ENCODE measurements at places on chromosomes 2 and 18.

DNA sequence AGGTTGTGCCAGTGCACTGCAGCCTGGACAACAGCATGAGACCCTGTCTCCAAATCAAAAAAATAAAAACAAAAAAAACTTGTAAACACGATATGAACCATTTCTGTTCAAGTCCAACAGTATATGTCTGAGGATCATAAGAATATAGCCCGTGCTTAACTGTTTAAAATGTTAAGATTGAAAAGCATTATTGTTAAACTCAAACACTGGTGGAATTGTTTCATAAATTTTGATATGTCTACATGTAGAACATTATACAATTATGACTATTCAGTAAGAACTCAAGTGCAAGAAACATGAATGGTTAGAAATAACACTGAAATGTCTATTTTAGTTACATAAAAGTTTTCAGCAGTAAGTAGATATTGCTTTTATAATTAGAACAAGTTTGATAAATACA, 29.7 kb downstream of the PPIG start:
- no peak for DNase-seq

DNA sequence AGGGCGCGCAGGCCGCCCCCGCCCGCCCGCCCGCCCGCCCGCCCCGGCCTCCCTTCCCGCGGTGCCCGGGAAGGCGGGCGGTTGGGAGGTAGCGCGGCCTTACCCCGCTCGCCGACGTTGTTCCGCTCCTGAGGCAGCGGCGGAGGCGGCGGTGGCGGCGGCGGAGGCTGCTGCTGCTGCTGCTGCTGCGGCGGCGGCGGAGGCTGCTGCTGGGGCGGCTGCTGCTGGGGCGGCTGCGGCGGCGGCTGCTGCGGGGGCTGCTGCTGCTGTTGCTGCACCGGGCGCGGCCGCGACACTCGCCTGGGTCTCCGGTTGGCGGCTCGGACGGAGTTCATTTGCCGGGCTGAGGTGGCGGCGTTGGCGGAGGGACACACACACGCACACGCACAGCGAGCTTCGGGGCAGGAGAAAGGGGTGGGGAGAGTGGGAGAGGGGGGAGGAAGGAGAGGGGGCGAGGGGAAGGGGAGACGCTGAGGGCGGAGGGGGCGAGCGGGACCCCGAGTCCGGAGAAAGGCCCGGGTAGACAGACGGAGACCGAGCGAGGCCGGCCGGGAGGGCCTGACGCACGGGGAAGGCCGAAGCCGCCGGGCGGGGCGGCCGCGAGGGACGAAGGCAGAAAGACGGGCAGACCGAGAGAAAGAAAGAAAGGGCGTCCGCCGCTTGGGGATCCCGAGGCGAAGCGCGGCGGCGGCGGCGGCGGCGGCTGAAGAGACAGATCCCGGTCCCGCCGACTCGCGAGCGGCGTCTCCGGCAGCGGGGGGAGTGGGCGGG, 727 bp downstream of the FBXO11 start:
- peak; percentile 57 for DNase-seq

DNA sequence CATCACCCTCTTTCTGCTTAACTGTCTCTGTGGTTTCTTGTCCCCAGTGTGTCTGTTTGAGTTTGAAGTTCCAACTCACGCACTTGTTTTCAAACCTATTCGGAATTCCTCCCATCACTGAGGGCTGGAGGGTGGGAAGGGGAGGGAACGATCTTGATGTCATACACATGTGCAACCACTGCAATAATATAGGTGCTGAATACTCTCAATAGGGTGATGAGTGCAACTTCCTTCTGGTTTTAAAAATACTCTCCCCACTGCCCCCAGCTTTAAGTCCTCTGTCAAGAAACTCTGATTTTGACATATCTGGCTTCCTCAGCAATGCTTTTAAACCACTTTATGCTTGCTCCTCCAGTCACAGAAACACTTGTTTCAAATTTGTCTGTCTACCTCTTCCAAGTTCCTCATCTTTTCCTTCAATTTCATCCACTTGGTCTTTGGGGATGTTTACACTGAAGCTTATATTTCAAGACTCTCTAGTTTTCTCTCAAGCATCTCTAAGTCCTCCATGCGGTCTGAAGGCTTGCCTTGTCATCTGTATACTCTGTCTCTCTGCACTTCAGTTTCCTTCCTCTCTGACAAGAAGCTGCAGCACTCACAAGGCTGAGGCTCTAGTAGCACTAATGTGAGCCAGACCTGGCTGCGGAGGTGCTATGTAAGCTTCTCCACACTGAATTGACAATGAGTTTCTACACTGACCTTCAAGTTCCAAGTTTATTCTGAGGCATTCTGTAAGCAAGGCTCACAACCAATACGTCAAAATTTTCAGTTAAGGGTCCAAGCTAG, 422.3 kb downstream of the ZEB2 start:
- DNase-seq: no peak

- no peak for DNase-seq
These were observed 16.6 kb downstream of the CYS1 start for GRCh38 chr2:10063566-10063965.

DNA sequence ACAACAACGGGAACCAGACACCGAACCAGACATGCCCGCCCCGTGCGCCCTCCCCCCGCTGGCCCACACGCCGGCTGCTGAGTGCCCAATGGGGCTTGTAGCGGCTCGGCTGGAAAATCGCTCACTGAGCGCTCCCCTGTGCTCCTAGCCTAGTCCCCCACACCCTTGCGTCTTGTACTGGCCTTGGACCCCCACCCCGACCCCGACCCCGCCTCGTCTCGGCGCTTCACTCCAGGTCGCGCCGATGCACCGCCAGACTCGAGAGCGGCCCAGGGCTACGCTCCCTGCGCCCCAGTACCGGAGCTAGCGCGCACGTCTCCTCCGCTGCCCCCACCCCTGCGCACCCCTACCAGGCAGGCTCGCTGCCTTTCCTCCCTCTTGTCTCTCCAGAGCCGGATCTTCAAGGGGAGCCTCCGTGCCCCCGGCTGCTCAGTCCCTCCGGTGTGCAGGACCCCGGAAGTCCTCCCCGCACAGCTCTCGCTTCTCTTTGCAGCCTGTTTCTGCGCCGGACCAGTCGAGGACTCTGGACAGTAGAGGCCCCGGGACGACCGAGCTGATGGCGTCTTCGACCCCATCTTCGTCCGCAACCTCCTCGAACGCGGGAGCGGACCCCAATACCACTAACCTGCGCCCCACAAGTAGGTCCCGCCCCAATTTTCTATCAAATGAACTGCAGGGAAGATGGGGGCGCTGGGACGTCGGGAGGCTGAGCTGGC, 1.5 kb downstream of the GAD1 start:
- DNase-seq: no peak

GRCh38 chr2:184527058-184527457, 71.3 kb upstream of the ZNF804A start:
- DNase-seq: no peak

- DNase-seq: no peak
These were observed 599.1 kb upstream of the SOX11 start for GRCh38 chr2:5093056-5093455.

- no peak for DNase-seq
These were observed 562.6 kb downstream of the DCDC2C start for GRCh38 chr2:4265936-4266335.

DNA sequence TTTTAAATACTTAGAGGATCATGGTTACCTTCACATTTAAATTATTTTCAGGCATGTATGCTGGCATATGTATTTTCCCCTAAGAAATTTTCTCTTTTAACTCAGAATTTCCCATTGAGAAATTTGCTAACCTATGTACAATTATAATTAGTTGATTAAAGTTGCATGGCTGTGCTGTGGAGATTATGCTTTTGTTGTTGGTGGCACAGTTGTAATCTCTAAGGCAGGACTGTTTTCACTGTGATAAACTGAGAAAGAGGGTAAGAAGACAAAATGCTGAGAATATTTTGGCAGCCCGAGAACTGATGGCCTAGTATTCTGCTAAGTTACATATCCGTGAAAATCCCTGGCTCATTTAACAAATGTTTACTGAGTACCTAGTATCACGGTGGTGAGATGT, 1.4 kb downstream of the VRK2 start:
- no peak for DNase-seq

DNA sequence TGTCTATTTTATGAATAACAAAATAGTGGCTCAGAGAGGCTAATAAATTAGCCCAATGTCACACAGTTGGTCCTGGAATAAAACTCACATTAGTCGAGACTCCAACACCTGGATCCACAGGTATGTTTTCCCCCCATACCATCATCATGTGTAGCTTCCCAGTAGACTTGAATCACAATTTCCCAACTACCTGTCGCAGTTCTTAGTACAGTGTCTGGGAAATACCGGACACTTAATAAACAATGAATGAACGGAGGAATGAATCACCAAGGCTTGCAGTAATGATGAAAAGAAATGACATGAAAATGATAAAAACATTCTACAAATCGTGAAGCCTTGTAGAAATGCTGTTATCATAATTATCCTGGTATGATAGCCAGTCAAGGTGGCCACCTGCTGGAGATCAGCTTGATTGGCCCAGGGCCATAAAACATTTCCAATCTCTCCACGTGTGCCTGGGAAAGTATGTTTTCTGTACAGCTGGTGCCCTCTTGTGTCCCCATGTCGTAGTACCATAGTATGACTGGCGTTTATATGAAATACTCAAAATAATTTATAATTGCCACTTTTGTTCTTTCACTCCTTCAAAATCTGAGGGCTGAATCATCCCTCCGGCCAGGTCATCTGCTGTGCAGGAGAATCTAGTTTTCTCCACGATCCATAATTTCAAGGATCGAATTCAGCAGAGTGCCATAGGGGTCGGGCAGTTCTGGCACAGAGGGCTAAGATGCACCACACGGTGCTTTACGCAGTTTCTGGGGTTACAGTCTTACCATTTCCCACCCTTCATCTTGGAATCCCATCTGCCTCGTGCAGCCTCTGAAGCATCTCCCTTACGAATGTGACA, 95.4 kb downstream of the LAMA1 start:
- DNase-seq: peak; percentile 24

- no peak for DNase-seq
These were observed 444.3 kb downstream of the NBAS start for GRCh38 chr2:15116830-15117229.
